ENCODE measurements at places on chromosomes 1 and 21. TPM values are rescaled to one million over a fixed set of nuclear protein-coding genes. Genes with fewer than 3 reads are reported as not detected.

DNA sequence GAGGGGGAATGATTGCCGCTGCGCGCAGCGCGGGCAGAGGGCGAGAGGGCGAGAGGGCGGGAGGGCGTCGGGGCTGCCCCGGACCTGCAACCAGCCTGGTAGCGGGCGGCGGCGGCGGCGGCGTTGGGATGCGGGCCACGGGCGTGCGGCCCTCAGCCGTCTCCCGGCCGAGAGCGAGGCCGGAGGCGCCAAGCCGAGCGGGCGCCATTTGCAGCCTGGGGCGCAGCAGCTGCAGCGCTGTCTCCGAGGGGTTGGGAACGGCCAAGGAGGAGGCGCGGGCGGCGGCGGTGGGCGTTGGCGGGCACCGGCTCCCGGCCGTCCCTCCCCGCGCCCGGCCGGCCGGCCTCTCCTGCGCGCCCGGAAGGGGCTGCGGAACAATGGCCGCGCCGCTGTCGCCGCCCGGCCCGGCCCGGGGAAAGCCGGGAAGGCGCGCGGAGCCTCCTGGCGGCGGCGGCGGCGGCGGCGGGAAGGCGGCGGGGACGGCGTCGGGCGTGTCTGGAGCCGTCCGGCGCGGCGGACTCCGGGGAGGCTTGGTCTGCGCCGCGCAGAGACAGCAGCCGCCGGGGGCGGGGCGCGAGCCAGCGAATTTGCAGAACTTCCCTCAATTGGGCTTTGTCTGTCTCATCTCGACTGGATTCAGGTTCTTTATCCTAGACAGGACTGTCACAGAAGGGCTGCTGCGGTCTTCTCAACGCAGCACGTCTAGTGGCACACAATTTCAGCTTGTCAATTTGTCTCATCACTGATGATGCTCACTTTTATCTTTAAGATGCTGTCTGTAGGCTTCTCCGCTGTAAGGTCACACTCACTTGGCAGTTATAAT, 35.7 kb downstream of the ZBTB8B start:
- peak; percentile 86 for DNase-seq

- DNase-seq = no peak
Measured at GRCh38 chr1:1198423-1199140, 7.8 kb downstream of the TNFRSF18 start.

- DNase-seq = no peak
Measured at GRCh38 chr1:110387048-110387754, 3.6 kb downstream of the SLC16A4 start.

GRCh38 chr1:87394513-87394912, 65.8 kb downstream of the LMO4 start:
- no peak for DNase-seq

- no peak for DNase-seq
Measured at GRCh38 chr1:85340427-85340826, 64.0 kb upstream of the BCL10 start.

DNA sequence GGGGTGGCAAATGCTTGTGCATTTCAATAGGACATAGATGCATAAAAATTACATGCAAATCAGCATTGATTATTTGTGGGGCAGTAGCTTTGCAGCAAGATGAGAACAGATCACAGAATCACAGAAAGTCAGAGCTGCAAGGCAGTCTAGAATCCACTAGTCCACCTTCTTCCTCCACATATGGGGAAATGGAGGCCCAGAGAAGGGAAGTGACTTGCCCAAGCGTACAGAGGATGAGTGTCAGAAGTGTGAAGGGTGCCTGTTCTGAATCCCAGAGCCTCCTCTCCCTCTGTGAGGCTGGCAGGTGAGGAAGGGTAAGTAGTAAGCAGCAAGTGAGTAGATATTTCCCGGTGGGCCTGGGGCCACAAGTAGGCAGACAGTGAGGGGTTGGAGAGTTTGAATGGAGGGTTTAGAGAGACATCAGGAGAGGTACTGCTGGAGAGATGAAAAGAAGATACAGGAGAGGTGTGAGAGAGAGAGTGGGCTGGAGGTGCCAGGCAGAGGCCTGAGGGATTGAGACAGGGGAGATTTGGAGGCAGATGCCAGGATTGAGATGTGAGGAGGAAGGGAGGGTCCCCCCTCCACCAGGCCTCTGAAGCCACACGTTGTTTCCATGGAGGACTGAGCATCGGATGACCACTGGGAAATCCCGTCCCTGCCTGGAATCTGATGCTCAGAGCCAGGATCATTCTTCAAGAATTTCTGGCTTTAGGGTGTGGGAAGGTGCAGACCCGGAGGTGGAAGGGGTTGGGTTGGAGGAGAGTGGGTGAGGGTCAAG, 4.8 kb upstream of the MYOG start:
- DNase-seq = peak; percentile 59

DNA sequence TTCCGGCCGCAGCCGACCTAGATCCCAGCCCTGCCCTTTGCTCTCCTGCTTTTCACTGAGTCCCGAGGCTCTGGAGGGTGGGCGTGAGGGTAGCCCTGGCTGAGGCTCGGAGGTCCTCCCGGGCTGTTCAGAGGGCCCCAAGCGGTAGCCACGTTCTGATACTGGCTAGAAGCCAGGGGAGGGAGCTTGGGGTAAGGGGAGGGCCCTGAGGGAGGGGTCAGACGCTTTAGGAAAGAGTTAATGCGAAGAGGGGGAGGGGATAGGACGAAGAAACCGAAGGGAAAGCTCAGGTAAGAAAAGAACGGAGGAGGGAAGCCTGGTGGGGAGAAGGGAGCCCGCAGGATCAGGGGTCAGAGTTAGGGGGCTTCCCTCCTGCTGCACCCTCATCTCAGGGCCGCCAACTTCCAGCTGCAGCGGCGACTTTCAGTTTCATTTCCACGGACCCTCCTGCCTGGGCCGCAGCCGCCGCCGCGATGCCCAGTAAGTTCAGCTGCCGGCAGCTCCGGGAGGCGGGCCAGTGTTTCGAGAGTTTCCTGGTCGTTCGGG, at the start of gene MOV10:
Gene MOV10, plus strand, starts transcription at position 220 of the 546 bp plus-strand sequence. Its CDS starts 254 bp downstream, at position 474.
- DNase-seq = no peak

Gene CGN
- 1.7 TPM for total RNA-seq

Gene JUN
- total RNA-seq = 134 TPM

Gene PMF1
- total RNA-seq = 54.1 TPM

Gene CLDN17
- not detected for total RNA-seq

Gene HSPB7
- 3.4 TPM for total RNA-seq

Gene PLA2G2D
- total RNA-seq = not detected

Gene MARK1
- total RNA-seq = 1.8 TPM
